ENCODE measurements at places on chromosomes 4 and X.
A peak's percentile ranks its signal among the peaks of the same experiment; 100 is the strongest.

DNA sequence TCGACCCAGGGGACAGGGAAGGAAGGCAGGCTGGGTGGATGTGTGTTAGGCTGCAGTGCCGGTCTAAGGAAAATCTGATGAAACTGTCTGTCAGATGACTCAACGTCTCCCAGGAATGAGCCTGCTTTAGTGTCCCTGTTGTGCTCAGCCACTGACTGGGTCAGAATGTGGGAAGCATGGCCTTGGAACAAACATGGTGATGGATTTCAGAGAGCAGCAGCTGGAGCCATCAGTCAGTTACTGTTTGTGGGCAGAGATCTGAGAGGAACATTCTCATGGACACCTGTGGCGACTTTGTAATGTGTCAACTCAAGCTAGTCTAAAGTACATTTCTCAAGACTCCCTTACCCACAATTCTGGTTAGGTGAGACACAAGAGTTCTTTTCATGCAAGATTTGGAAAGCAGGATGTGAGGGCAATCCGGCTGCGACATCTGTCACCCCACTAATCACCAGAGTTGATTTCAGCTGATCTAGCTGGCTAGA, 63.2 kb downstream of the ANAPC10 start:
- DNase-seq: no peak

GRCh38 chr4:109433205-109434006, at the start of gene SEC24B:
Gene SEC24B (plus strand): TSS chr4:109433815. CDS start chr4:109433870, 55 bp downstream.
- DNase-seq: peak; percentile 97

- no peak for DNase-seq
Observed at GRCh38 chrX:2497961-2498780, 2.6 kb downstream of the DHRSX start.

- no peak for DNase-seq
Observed at GRCh38 chr4:158825433-158826036, 56.7 kb downstream of the FNIP2 start.

DNA sequence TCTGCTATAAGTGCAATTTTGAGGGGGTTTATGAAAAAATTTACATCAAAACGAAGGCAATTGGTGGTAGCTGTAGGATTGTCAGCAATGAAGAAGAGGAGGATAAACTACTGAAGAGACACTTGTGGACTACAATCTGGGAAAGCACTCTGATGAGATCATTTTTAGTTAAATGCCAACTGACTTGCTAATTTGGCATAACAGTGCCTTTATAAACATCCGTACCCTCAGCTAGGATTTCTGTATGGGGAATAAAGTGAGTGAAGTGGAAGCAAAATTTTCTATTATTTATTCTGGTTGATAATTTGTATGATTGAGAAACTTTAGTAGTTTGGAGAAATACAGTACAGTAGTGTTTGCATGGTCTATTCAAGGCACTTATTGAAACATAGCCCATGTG, 11.2 kb upstream of the GNRHR start:
- no peak for DNase-seq

DNA sequence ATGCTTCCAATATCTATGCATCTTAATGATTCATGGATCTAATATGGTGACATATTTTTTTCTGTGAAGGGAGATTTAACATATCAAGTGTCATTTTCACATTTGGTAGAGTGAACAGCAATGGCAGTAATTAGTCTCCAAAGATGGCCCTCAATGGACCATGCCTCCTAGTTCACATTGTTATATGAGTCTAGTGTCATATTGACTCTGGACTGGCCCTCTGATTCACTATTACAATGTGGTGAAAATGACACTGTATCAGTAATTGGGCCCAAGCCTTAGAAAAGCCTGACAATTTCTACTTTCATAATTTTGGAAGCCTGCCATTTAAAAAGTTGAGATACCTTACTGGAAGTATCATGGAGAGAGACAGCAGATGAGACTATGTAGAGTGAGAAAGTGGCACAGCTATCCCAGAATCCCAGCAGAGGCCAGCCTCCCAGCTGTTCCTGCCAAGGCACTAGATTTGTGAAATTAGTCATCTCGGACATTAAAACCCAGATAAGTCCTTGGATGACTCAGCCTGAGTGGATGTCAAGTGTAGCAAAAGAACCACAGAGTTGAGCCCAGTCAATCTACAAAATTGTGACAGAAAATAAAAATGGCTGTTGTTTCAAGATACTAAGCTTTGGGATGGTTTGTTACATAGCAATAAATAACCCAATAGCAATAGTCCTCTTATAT, 68.4 kb downstream of the ARHGEF38 start:
- DNase-seq: no peak

All from upper lobe of right lung (tissue), 1 donor.